ENCODE measurements at places on chromosomes 2 and 18. TPM values are rescaled to one million over a fixed set of nuclear protein-coding genes. Genes with fewer than 3 reads are reported as not detected.

- DNase-seq, result no peak
Observed at GRCh38 chr18:46574000-46574742, 82.8 kb downstream of the LOXHD1 start.

DNA sequence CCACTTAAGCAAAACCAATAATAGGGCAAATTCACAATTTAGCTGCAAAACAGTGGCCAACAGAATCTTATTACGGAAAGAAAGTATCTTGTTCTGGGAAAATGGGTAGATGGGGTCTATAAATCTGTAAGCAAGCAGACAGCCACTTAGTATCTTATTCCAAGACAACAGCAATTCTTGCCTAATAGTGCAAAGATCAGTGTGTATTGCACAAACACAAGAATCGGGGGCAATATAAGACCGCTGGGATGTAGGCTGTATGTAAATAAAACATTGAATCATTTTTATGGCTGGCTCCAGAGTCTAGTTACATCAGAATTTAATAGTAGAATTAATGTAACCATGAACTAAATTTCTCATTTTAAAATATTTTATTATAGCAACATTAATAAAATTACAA is 85.6 kb downstream of the FBXO15 start:
- peak; percentile 19 for DNase-seq

- no peak for DNase-seq
Observed at GRCh38 chr2:1584051-1584531, 160.2 kb downstream of the PXDN start.

DNA sequence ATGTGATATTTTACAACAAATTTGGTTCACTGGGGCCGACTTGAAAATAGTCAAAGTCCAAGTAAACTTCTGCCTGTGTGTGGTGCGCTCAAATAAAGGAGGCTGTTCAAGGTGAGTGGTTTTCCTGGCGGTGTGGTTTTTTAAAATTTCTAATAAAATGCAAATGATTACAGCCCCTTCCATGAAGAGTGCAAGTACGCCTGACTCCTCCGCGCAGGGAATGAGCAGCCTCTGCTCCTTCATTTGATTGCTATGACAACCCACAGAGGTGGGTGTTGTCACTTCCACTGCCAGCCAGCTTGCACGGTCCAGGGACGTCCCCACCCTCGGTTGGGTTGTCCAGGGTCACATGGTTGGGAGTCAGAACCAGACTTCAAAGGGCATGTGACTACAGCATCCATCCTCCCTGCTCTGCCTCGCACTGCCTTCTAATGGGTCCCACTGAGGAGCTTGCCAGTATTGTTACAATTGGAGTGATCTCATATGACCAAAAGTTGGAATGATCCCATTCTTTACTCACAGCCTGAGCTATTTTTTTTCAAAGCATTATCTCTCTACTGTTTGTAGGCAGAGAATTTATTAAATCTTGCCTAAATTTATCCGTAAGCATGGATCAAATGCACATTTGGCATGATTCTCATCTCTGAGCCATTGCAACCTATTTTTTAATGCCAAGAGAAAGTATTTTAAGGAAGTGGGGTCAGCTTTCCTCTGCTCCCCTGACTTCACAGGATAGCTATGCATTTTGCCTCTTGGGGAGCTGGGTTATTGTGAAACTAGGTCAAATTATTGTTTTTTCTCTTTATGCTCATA is 121.3 kb downstream of the AGAP1 start:
- peak; percentile 53 for DNase-seq

DNA sequence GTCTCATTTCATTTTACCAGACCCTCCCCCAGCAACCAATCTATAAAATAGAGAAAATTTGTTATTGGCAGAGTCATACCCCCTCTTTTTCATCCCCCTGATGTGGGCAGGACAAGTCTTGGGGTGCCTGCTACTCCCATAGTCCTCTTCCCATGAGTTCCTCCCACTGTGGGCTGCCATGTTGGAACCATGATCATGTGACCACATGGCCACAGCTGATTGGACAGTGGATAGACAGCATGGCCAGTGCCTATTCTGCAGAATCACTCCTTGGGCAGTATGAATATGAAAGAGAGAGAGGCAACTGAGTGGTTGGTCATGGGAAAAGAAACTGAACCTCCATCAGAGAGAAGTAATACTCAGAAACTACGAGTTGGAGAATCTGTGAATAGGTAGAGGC is 84.9 kb downstream of the PDCL3 start:
- no peak for DNase-seq

- DNase-seq, result no peak
Observed at GRCh38 chr2:239018271-239019182, 170.6 kb downstream of the TWIST2 start.

- DNase-seq, result no peak
Observed at GRCh38 chr2:240362826-240363745, 72.4 kb upstream of the GPC1 start.

GRCh38 chr2:85619617-85620016 is 3.6 kb downstream of the USP39 start:
- no peak for DNase-seq

GRCh38 chr2:37283207-37283606 is 41.4 kb downstream of the PRKD3 start:
- no peak for DNase-seq

DNA sequence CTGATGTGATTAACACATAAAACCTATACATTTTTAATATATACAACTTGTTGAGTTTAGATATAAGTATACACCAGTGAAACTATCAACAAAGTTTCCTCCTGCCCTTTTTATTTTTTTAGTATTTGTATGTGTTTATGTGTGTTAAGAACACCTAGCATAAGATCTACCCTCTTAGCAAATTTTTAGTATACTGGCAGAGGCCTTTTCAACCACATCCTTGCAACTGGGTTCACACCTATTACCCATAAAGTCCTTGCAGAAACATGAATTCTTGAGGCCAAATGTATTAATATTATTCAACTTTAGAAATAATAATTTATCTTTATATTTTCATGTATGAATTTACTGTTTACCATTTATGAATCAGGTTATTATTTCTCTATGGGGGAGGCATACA is 119.7 kb upstream of the CRIM1 start:
- DNase-seq, result no peak

- peak; percentile 58 for DNase-seq
Observed at GRCh38 chr2:42385225-42385624, 24.2 kb upstream of the COX7A2L start.

DNA sequence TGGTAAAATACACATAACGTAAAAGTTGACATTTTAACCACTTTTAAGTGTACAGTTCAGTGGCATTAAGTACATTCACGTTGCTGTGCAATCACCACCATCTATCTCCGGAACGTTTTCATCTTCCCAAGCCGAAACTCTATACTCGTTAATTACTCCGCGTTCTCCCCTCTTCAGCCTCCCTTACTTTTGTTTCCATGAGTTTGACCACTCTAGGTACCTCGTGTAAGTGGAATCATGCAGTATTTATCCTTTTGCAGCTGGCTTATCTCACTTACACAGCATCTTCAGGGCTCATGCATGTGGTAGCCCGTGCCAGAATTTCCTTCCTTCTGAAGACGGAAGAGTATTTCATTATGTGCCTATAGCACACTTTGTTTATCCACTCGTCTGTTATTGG is 225.2 kb downstream of the SLC4A3 start:
- no peak for DNase-seq

DNA sequence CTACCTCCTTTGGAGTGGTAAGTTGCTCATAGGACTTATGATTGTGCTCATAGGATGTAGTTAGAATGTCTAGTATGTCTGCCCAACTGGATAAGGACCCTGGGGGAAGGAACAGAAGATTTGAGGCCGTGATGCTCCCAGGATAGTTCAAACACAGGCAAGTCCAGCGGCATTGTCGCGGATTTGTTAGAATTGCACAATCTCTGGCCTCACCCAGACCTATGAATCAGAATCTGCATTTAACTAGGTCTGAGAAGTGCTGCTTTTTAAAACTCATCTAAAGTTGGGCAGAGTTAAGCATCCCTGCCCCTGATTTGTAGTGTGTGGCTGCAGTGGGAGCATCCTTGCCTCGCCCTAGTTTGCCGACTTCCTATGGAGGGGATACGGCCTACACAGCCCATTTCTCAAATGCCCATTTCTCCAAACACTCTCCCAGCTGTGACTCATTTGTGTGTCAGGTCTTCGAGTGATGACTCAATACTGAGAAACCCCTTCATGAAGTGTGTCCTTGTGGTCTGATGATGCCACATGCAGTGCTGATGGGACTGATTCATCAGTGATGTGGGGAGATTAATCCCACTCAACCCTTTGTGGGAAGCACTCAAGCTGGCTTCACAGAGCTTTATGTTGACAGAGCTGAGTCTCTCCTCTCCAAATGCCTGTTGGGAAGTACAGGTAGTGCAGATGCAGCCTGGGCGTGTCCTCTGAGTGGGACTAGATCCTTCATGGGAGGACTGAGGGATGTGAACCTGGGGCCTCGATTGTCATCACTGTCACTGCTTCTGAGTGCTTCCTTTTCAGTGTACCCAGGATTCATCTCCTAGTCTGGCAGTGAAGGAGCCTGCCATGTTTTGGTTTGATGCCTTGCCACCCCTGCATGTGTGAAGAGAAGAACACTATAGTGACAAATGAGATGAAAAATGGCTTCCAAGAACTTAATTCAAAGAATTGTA is 18.7 kb downstream of the SMIM21 start:
- peak; percentile 32 for DNase-seq

DNA sequence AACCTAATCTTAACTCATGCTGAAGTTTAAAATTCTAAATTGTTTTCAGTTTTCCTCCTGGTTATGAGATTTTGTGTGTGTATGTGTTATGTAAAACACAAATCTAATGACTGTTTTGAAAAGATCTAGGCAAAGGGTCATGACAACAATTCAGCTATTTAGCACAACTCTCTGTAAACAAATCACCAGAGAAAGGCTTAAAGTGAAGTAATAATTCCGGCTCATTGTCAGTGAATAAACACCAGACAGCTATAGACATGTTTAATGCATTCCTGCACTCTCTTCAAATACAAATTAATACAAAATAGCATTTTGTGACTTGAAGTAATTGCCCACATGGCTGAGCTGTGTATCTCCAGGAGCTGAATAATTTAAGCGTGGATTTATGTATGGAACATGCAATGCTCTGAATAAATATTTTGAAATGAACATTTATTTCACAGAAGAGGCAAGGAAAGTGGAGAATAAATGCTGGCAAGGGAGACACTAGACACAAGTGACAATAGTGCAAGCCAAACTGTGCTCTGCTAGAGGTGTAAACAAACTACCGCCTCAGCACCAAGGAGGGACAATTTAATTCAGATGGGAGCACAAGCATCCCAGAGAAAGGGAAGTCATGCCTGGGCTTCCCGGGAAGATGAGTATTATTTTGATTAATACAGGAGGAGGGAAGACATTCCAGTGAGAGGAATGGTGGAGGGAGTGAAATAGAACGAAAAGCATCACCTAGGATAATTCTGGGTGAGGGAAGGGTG is 133.6 kb upstream of the XPO1 start:
- peak; percentile 39 for DNase-seq

DNA sequence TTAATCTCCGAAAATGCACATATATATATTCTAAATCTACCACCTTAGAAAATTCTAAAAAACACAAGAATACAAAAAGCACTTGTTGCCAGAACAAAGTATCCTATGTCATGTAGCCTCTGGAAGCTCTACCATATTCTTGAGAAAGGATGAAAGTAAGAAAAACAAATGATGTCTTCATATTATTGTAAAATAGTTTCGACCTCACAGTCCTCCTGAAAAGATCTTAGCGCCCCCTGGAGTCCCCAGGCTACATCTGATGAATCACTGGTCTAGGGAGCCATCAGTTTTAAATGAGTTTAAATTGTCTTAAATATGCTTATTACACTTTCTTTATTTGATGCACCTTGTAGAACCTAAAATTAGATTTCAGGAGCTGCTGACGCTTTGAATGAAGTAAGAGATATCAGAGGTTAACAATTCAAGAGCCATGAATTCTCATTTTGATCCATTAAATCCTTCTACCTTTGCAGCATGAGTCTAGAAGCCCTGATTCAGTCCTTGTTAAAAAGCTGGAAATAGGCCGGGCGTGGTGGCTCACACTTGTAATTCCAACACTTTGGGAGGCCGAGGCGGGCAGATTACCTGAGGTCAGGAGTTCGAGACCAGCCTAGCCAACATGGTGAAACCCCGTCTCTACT is 138.8 kb downstream of the MCFD2 start:
- peak; percentile 69 for DNase-seq

GRCh38 chr2:112881217-112881985 is 29.6 kb upstream of the IL37 start:
- DNase-seq, result peak; percentile 54

- DNase-seq, result peak; percentile 78
Observed at GRCh38 chr2:62527478-62528210, 21.6 kb upstream of the TMEM17 start.

DNA sequence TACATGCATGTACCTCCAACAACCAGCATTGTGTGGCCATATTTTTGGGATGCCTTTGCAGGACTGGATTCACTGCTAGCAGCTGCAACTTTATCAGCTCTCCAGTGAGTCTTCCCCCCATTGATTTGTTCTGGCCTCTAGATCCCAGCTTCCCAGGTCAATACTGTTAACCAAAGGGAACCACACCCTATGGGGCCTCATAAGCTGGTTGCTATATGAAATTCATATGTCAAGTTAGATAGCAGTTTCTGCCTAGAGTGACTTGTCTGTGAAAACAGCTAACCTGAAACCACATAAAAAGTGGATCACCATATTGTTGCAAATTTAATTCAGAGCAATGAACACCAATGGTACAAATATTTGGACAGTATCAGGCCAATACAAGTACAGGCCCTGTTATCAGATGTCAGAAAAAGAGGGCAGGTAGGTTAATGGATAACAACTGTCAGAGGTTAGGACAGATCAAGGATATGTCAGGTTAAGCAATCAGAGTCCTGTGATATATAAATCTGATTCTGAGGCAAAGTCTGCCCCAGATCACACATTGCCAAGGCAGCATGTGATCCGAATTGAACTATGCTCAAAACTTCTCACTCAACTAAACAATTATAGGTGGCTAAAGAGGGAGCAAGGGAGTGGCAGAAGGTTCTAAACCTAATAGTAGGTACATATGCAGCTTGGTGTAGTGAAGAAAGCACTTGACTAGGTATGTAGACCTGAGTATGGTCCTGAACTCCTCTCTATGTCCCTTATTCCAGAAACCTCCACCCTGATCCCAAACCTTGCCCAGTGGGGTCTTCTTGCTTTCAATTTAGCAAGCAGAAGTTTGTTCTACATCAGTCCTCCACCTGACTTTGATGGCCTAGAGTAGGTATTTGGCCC is 310.2 kb upstream of the STON1 start:
- peak; percentile 91 for DNase-seq

DNA sequence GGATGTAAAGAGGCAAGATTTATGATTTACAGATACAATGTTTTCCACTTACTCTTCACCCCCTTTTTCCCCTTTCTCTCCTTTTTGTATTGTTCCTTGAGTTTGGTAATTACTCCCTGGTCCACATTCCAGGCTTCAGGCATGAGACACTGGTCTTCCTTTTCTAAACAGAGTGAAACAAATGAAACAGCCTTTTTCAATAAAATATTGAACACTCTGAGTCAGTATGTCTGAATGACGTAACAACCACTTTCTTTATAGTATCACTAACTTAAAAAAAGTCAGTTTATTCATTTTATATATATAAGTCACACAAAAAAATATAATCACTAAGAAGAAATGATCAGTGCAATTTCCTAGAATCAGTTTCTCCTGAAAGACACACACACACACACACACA is 79.7 kb downstream of the STRN start:
- no peak for DNase-seq

The CNGA3 gene
- not detected for polyA plus RNA-seq

The MLPH gene
- polyA plus RNA-seq, result 0.27 TPM

The DUSP11 gene
- polyA plus RNA-seq, result 30.5 TPM

The IL1R1 gene
- polyA plus RNA-seq, result 93.1 TPM

The NEU2 gene
- not detected for polyA plus RNA-seq

The TRIM54 gene
- polyA plus RNA-seq, result 0.14 TPM

The SLC20A1 gene
- 54.0 TPM for polyA plus RNA-seq

All from HepG2 (cell line).